Myocyte (in vitro differentiated cells): ENCODE measurements at places on chromosomes 5 and 9. TPM values are rescaled to one million over a fixed set of nuclear protein-coding genes. Genes with fewer than 3 reads are reported as not detected.

- peak; percentile 61 for DNase-seq
Measured at GRCh38 chr5:42993516-42994245, 46.4 kb downstream of the ANXA2R start.

- no peak for DNase-seq
Measured at GRCh38 chr5:22908129-22908528, 55.0 kb upstream of the CDH12 start.

DNA sequence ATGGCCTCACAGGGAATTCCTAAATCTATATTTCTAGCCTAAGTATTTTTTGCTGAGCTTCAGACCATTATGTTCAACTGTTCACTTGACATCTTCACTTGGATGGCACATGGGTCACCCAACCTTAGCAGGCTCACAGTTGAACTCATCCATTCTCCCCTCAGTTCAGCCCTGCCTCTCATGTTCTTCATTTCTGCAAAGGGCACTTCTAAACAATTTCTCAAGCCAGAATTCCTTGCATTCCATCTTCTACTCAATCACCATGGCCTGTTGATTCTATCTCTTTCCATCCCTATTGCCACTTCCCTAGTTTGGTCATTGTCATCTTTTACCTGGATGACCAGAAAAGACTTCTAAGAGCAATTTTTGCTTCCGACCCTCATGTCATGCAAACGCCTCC, 7.3 kb upstream of the RGS3 start:
- no peak for DNase-seq

DNA sequence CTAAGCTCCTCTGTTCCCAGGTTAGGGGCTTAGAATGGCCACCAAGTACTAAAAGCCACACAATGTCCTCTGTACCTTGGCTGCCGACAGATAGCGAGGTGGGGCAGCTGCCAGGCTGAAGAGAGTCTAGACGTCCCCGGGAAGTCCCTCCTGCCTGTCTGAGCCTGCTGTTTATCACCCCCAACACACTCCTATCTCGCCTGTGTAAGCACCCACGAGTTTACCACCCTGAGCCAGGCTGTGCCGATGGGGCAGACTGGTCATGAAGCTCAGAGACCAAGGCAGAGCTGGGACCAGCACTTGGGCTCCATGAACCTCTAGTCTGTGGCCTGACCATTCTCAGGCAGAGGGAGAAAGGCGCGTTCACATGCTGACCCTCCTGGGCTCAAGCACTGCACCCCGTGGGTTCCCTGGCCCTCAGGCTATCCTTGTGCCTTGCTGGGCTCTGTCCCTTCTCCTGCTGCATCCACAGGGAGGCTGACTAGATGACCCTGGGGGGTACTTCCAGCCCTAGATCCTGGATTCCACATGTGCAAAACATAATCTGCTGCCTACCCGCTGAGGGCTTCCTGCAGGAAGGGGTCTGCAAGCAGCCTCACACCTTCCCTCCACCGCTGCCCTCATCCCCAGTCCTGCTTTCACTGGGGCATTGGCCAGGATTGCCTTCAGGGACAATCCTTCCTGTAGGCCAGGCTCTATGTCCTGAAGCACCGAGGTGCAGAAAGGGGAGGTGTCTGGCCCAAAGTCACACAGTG, 18.6 kb upstream of the SLC25A51 start:
- no peak for DNase-seq

GRCh38 chr9:89999176-89999533, 394.3 kb downstream of the GADD45G start:
- DNase-seq, result no peak

DNA sequence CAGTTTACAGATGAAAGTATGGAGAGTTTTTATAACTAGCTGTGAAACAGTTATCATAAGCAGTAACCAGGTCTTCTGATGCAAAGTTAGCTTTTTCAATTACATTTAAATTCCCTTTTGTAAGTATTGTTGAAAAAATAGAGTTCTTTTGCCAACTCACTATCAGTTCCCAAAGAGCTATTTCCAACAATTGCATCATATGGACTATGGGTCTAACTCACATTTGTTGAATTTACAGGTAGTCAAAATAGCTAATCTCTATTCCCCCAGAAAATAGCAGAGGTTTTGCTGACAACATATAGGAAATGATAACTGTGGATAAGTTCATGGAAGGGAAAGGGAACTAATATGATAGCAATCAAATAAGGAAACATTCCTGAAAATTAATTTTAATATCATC, 1.4 kb downstream of the SPINK1 start:
- DNase-seq, result no peak

- no peak for DNase-seq
Measured at GRCh38 chr5:157443041-157443549, 16.9 kb upstream of the NIPAL4 start.

DNA sequence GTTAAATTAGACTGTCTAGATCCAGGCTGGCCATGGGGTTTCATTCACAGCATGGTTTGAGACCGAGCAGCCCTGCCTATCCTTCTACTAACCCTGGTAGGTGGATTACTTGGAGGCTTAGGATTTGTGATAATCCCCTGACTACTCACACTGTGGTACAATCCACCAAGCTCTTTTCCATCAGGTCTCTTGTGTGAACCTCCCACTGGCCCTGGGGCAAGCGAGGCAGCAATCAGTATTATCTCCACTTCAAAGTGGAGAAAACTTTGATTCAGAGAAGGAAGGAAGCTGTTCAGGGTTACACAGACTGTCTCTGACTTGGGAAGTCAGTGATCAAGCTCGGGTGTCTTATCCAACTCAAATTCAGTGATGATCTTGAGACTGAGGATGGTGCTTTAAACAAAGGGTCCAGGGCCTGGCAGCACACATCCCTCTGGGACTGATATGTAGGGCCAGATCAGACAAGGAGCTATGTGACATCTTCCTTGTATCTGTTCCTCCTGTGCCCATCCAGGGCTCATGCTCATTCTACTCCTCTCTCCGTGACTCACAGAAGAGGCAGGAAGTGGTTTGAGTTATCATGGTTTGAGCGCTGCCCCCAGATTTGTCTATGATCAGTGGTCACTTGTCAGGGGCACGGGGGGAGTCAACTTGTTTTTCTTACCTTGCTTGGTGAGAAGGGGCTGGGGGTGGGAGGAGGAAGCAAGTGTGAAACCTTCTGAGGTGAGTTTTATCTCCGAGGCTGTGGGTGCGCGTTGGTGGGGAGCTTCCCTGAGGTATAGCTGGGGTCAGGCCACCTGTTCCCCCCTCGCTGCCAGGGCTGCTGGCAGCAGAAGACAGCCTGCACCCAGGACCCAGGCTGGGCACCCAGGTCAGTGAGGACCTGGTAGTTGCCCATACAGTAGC, 48.6 kb downstream of the RGS3 start:
- DNase-seq, result no peak

- no peak for DNase-seq
Measured at GRCh38 chr5:75603371-75603770, 7.9 kb upstream of the ANKDD1B start.

DNA sequence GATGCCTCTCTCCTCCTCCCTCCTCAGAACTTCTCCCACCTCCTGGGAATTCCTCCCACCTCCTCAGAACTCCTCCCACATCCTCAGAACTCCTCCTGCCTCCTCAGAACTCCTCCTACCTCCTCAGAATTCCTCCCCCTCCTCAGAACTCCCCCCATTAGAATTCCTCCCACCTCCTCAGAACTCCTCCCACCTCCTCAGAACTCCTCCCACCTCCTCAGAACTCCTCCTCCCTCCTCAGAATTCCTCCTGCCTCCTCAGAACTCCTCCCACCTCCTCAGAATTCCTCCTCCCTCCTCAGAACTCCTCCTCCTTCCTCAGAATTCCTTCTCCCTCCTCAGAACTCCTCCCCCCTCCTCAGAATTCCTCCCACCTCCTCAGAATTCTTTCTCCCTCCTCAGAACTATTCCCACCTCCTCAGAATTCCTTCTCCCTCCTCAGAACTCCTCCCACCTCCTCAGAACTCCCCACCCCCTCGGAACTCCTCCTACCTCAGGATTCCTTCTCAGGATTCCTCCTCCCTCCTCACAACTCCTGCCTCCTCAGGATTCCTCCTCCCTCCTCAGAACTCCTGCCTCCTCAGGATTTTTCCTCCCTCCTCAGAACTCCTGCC, 23.9 kb downstream of the SLC46A2 start:
- DNase-seq, result no peak

DNA sequence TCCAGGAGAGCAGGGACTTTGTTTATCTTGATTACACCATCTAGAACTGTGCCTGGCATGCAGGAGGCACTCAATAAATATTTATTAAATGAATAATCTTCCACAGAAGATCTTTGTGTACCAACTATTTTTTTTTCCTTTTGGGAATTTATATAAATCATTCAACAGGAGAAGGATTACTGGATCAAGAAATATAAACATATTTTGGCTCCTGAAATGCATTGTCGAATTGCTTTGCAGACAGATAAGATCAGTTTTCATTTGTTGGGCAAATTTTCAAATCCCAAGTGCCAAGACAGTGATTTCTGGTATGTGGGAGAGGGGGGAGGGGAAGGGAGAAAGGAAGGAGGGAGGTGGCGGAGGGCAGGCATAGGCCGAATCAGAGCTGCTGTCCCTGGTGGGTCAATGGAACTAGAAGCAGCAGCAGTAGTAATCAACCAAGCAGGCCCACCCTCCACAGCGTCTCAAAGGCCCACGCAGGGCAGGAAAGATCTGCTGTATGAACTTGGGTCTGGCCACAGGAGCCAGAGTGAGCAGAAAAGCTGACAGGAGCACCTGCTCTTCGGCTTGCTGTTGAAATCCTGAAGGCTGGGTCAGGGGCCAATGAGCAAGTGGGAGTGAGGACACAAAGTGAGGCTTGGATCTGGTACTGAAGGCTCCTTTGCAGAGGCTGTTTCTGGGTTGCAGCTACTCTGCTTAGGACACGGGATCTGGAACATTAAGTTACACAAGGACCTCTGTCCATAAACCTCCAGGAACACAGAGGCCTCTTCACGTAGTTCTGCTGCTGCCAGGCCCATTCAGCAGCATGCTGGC, 15.8 kb upstream of the TRAF1 start:
- DNase-seq, result no peak

- DNase-seq, result no peak
Measured at GRCh38 chr5:181239062-181239663, 4.5 kb downstream of the RACK1 start.

DNA sequence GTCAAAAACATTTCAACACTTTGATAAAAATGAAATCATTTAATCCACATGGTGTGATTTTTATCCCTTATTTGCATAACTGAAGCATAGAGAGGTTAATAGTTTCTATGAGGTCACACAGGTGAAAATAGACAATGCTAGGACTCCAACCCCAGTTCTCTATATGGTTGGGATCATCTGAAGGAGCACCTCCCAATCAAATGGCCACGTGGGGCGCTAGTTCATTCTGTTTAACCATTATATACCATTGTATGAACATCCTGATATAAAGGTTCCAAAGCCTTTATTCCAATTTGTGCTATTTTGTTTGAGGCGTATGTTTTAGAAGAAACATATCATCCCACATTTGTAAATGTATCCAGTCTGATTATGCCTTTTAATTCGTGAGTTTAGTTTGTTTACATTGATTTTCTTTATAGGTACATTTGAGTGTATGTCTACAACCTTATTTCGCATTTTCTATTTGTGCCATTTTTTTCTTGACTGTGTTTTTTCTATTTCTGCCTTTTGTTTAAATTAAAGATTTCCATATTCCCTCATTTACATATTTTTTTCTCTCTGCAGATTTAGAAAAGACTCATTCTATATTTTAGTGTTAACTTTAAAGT, 1092.0 kb downstream of the MAT2B start:
- no peak for DNase-seq

DNA sequence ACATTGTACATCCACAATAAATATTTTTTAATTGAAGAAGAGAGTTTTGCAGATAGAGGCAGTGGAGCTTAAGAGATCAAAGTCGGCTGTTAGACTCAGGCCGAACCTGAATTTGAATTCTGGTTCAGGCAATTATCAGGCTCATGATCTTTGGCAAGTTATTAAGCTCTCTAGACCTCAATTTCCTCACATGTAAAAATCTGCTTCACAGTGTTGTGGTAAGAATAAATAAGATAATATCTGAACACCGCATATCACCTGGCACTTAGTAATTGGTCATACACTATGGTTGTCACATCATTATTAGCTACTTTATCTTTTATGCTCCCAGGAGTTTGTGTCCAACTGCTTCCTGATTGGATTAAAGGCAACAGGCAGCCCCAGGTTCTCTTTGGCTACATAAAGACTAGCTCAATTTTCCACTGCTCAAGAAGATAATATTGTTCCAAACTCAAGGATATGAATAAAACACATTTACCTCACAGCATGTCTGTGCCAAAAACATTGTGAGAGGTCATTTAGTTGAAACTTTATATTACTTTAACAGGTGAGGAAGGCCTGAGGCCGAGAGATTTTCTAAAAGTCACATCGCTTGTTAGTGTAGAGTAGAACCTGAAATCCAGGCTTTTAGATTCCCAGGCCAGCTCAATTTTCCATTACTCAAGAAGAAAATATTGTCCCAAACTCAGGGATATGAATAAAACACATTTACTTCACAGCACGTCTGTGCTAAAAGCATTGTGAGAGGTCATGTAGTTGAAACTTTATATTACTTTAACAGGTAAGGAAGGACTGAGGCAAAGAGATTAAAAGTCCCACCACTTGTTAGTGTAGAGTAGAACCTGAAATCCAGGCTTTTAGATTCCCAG, 289.2 kb upstream of the PTGER4 start:
- DNase-seq, result no peak

DNA sequence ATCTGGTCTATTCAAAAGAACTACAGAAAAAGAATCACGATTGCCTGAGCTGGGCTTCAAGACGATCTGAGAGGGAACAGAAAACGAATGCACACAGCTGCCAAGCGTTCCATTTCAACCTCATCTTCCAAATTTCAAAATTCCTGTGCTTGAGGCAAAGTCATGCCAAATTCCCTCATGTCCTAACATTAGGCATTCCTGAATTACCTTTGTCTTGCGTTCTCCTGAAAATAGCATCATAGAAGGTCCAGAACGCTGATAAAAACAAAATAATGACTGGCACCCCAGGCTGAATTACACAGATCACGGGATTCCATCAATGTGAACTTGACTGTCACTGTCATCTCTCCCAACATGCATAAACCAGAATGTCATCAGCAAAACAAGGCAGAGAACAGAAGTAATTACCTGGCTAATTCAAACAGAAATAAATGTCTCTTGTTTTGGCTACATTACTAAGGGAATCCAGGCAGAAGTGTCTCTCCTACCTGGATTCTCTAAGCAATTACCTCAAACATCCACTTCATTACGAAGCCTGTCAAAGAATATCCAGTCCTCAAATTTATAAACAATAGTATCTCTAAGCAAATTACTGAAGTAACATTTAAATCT, 12.0 kb upstream of the CDH6 start:
- no peak for DNase-seq

- peak; percentile 84 for DNase-seq
Measured at GRCh38 chr5:148969291-148969690, 93.6 kb downstream of the SH3TC2 start.

- peak; percentile 2 for DNase-seq
Measured at GRCh38 chr5:31935496-31936369, 238.4 kb downstream of the GOLPH3 start.

GRCh38 chr9:89623925-89624420, 19.2 kb downstream of the GADD45G start:
- DNase-seq, result no peak

ARID3C gene
- 0.16 TPM in 1 of 2 replicates, not detected in the other for total RNA-seq

PPP3R2 gene
- not detected in 2 replicates for total RNA-seq

SLC6A7 gene
- 0.10 TPM in 1 of 2 replicates, not detected in the other for total RNA-seq

PDCD1LG2 gene
- total RNA-seq, result 4.1 and 4.7 TPM in 2 replicates

GADD45G gene
- total RNA-seq, result 24.1 and 81.1 TPM in 2 replicates

LCN9 gene
- total RNA-seq, result not detected in 2 replicates

MZB1 gene
- total RNA-seq, result 0.16 TPM in 1 of 2 replicates, not detected in the other

DDX4 gene
- not detected in 2 replicates for total RNA-seq

IRX1 gene
- total RNA-seq, result not detected in 2 replicates

ARSI gene
- 1.7 and 2.4 TPM in 2 replicates for total RNA-seq

SLC46A2 gene
- total RNA-seq, result not detected in 2 replicates
